ENCODE measurements at places on chromosomes 16 and 17.
A peak's percentile ranks its signal among the peaks of the same experiment; 100 is the strongest.

GRCh38 chr17:77295241-77295853 lies 154.6 kb downstream of the SEC14L1 start:
- DNase-seq: no peak

GRCh38 chr17:82806645-82807044 lies 33.2 kb downstream of the ZNF750 start:
- no peak for DNase-seq

DNA sequence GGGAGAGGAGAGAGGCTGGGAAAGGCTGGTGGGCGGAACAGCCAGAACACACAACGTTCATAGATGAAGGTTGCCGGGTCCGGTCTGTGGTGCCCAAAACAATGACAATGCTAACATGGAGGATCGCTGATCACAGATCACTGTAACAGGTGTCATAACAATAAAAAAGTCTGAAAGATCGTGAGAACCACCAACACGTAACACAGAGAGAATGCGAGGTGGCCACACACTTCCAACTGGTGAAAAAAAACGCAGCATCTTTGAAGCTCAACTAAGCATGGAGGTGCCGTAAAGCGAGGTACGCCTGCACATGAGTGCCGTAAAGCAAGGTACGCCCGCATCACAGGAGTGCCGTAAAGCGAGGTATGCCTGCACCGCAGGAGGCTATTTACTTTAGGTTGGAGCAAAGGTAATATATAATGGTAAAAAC lies 42.3 kb downstream of the ABR start:
- no peak for DNase-seq

DNA sequence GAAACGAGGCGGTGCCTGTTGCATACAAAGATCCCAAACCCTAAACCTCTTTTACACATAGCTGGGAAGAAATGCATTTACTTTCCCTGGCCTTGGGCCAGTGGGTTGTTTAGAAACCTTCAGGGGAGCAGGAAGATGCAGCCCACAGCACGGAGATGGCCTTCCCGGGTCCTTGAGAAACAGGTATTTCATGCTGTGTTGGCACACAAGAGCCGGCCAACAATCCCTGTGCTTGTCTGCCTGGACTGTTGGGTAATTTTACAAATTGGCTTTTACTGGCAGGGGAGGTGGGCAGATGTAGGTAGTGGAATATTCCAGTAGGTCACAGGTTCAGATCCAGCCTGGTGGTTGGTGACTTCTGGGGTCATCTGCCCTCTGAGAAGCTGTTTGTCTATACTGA lies 148.0 kb downstream of the FOXL1 start:
- DNase-seq: no peak

GRCh38 chr16:84741340-84741830 lies 41.6 kb downstream of the USP10 start:
- DNase-seq: no peak

DNA sequence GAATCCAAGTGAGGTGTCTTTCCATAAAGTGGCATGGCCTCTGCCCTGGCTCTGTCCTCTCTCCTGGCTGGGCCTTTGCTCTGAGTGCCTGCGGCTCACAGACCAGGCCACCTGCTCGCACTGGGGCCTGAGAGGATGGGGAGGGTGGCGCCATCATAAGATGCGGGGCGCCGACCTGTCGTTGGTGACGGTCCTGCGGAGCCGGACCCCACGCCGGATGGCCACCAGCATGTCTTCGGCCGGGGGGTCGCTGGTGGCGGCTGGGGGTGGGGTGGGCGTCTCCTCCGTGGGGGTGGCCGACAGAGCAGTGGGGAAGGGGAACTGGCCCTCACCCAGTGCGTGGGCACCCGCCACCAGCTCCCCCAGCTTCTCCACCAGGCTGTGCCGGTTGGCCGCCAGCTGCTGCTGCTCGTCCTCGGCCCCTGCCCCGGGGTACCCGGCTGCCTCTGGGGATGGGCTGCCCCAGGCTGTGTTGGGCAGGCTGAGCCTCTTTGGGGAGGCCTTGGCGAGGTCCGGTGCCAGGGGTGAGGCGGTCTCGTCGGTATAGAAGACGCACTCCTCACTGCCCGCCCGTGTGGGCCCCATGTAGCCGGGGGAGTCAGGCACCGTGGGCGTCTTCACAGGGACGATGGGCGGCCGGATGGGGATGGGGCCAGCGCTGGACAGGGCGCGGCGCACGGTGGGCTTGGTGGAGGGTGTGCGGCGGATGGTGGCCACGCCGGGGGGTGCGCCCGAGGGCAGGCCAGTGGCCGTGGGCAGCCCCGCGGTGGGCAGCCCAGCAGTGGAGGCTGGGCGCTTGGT lies 17.4 kb downstream of the IL34 start:
- no peak for DNase-seq

- DNase-seq: no peak
Observed at GRCh38 chr17:42531455-42532354, 4.3 kb upstream of the NAGLU start.

DNA sequence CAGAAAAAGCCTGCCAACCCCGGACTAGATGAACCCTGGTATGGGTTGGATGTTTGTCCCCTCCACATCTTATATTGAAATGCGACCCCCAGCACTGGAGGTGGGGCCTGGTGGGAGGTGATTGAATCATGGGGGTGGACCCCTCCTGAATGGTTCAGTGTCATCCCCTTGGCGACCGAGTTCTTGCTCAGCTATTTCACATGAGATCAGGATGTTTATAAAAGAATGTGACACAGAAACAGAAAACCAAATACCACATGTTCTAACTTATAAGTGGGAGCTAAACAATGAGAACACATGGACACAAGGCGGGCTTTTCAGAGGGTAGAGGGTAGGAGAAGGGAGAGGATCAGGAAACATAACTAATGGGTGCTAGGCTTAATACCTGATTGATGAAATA lies 576.0 kb upstream of the HSBP1 start:
- no peak for DNase-seq

DNA sequence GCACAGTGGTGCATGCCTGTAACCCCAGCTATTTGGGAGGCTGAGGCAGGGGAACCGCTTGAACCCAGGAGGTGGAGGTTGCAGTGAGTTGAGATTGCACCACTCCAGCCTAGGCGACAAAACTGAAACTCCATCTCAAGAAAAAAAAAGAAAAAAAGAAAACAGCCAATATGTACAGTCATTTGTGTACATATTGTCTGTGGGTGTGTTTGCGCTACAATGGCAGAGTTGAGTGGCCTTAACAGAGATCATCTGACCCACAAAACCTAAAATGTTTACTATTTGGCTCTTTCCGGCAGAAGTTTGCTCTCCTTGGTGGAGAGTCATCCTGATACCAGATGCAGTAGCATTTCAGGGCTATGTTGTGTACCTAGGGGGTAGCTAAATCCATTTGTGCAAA lies 57.9 kb downstream of the ARSG start:
- no peak for DNase-seq

GRCh38 chr16:86307514-86307903 lies 202.8 kb upstream of the FOXF1 start:
- no peak for DNase-seq

GRCh38 chr17:51842763-51843162 lies 315.8 kb downstream of the CA10 start:
- no peak for DNase-seq

DNA sequence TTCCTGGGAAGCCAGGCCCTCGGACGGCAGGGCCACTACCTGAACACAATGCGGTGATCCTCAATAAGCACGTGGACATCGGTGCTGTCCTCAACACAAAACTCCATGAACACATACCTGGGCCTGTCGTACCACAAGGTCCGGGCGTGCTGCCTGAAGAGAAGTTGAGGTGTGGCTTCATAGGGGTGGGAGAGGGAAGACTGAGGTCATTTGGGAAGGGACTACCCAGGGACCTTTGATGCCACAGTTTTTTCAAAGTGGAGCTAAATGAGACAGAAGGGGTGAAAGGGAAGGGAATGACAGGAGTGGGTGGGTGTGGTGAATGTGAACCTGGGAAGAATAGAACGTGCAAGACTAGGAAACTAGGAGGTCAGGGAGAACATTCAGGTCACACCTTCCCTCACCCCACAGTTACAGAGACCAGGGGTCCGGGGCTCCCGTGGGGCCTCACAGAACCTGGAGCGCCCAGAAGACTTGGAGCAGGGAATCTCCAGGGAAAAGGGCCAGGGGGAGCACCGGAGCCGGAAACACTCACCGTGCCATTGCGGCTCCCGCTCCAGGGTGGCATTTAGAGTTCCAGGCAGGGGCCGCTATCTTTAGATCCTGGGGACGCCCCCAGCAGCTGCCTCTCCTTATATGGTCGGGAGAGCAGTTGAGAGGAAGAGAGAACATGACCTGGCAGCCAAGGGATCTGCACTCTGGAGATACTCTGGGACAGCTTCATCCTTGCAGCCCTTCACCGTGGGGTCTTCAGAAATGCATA lies at the start of gene PTGES3L:
PTGES3L (minus strand) TSS at position 570 of the 763 bp plus-strand sequence; CDS start at position 543, 27 bp downstream.
- DNase-seq: no peak

- DNase-seq: peak; percentile 59
Observed at GRCh38 chr17:75771334-75772281, 6.6 kb upstream of the GALK1 start.

DNA sequence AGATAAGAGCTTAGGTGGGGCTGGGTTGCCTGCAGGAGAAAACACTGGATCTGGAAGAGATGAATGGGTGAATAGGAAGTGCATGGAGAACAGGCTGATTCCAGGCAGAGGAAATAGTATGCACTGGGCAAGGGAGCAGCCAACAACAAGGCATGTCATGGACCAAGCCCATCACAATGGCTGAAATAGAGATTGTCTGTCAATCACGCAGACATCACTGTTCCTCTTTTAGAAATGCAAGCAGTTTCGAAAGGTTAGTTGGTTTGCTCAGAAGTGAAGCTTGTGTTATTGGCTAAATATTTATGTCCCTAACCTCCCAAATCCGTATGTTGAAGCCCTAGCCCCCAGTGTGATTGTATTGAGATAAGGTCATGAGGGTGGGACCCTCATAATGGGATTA lies 621.7 kb upstream of the CDH11 start:
- DNase-seq: no peak
